NCI-H1092 treated with DMSO at 0.1 percent for 48 hours (cell line): ENCODE measurements at places on chromosomes 5 and 9.

DNA sequence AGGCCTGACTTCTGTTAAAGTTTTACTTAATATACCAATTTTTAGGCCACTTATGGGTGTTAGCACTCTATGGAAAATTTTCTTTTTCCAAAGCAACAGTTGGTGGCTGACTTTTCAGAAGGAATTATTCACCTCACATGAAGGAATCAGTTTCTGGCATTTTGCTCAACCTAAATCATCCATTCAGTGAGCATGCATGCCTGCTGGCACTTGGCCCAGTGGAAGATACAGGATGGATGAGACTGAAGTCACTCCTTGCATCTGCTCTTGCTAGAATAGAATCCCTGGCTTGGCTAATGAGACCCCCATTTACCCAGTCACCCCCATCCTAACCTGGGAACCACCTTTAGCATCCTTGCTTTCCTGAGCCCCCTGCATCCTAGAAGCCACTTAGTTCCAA, 131.7 kb downstream of the WDR41 start:
- DNase-seq = no peak

GRCh38 chr5:143717400-143717799, 94.6 kb upstream of the HMHB1 start:
- DNase-seq = no peak

DNA sequence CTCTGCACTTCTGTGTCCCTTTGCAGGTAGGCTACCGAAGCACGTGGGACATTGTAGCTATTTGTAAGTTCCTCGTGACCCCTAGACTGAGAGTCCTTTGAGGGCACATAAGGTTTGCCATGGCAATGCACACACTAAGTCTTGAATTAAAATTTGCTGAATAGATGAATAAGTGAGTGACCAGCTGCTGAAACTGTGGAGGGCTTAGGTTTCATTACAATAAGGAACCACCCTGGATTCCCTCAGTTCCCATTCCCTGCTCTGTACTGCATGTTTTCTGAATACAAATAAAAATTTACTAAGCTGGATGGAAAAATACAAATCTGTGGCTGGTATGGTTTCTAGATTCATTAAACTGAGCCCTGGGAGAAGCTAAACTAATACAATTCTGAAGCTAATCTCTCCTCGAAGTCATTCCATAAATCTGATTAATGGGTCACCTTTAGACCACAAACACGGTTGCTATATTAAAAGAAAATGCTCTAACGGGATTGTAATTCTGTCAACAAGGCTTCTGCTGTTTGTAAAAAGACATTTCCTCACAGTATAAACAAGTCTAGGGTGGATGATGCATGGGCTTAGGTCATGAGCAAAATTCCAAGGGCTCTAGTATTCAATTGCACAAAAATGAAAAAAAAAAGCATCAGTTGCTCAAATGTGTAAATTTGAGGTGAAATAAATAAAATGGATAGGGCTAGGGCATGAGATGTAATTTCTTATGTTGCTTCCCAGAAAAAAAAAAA, 172.3 kb downstream of the ATP10B start:
- no peak for DNase-seq

GRCh38 chr5:132595624-132596023, 38.8 kb downstream of the RAD50 start:
- DNase-seq = no peak

DNA sequence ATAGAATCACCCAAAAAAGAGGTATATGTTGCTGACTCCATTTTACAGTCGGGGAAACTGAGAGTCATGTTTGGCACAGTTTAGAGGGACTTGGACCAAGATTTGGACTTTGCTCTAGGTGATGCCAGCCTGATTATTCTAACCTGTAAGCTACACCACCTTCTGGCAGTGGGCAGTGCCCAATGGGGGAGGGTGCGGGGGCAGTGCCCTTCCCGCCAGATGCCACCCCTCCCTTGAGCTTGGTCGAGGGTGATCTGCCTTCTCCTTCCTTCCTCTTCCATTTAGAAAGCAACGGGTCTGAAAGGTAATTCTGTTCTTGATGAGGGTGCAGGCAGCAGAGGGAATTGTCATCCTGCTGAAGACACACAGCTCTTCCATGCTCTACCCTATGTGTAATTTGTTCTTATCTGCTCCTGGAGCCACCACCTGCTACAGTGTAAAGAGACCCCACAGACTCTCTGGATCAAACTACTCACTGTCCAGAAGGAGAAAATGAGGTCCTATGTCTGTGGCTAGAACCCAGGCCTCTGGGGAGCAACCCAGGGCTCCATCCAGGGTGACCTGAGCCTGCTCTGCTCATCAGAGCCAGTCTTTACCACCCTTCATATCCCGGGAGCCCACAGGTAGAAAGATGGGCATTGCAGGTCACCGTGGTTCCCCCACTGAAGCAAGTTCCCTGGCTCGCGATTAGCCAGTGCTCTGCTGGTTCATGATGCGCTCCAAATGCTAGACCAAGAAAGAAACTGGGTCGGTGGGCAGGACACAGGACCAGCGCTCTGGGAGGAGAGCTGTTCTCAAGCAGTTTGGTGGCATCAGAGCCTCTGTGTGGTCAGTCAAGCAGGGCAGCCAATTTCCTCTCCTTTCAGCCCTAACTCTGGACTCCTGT, 156.2 kb downstream of the RGS3 start:
- no peak for DNase-seq

- DNase-seq = no peak
These were observed 1.0 kb downstream of the AQP3 start for GRCh38 chr9:33446240-33446945.

DNA sequence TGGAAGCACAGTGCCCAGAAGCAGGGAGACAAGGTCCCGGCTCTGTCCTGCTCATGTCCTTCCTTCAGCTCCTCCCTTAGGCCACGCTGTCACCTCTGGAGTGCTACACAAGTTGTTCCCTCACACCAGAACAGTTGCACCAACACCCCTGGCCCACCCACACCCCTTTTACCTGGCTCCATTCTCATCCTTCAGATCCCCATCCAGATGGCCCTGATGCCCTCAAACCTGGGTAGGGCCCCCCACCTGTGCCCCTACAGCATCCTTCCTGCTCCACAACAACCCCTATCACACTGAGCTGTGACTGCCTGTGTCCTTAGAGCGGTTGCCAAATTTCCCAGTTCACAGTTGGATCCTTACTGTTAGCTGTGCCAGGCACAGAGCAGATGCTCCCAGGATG, 29.2 kb downstream of the ANKS6 start:
- DNase-seq = no peak

DNA sequence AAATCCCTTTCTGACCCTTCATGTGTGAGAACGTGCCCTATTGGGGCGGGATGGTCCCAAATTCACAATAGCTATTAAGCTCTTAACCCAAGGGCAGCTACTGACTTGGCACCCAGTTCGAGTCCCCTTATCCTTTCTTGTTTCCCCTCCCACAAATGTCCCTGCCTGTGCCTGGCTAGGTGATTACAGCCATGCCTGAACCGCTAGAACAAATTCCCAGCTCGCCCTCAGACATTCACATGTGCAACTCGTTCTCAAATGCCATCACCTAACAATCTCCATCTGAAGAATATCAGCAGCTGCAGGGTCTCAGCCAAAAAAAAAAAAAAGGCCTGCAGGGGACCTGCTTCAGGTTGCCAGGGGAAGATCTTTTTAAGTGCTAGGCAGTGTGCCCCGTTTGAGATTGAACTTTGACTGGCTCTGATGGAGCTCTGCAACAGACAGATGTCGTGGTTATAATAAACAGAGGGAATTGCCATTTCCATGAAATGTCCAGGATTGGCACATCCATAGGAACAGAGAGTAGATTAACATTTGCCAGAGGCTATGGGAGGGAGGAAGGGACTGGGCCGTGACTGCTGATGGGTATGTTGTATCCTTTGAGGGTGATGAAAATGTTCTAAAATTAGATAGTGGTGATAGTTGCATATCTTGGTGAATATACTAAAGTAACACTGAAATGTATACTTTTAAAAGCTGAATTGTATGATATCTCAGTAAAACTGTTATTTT, 347.2 kb upstream of the WWC1 start:
- no peak for DNase-seq
